ENCODE measurements at places on chromosomes 2 and 18. TPM values are rescaled to one million over a fixed set of nuclear protein-coding genes. Genes with fewer than 3 reads are reported as not detected.

DNA sequence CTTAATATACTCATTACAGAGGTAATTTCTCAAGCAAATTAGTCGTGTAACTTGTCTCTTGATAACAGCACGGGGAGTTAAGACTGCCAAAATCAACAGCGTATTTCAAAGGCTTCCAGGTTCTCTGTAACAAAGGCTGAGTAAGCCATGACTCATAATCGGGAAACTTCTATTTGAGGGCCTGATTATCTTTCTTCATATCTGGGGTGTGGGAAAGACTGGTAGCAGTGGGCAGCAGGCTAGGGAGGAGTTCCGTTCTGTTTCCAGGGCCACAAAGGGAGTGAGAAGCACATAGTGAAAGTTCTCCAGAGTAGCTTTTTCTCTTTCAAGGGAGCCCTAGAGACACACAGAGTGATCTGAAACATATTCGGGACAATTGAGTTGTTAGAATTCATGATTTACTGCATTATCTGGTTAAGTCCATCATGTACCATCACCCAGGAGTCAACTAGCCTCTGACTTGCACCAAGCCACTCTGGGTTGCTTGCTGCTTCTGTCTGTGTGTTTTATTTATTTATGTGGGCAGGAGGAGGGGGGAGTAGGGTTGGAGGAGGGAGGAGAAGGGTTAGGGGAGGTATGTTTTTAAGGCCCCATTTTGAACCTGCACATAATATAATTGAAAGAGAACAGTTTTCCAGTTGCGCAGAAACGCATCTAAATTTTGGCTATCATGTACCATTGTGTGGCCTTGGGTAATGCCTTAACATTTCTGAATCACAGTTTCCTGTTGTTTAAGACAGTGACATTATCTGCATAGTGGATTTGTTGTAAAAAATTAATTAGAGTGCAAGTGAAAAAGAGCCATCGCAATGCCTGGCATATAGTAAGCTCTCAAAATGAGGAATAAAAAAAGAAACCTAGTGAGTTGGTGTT lies 80.5 kb upstream of the ITPRID2 start:
- peak; percentile 93 for DNase-seq

GRCh38 chr2:64420677-64421076 lies 33.3 kb upstream of the LGALSL start:
- DNase-seq, result no peak

DNA sequence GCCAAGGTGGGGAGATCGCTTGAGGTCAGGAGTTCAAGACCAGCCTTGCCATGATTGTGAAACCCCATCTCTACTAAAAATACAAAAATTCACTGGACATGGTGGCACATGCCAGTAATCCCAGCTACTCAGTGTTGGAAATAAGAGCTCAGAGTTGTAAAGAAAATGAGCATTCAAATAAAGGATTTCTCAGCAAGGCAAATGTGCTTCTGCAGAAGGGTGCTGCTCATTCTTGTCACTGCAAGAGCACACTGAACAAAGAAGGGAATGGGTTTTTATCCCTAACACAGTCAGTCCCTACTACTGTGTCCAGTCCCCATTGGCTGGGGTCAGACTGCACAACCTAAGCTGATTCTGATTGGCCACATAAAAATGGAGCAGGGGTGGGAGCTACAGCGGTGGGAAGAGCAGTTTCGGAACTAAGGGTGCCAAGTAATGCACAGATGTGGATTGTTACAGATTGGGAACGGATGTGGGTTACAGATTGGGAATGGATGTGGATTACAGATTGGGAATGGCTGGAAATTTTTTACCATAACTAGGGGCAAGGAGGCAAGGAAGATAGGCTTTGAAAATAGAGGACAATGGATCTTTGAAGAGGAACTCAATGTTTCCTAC lies 31.1 kb upstream of the TRAPPC8 start:
- DNase-seq, result no peak

- peak; percentile 73 for DNase-seq
Observed at GRCh38 chr2:99850084-99850710, 292.2 kb downstream of the AFF3 start.

GRCh38 chr2:109428281-109428680 lies 185.5 kb downstream of the SEPTIN10 start:
- DNase-seq, result no peak

DNA sequence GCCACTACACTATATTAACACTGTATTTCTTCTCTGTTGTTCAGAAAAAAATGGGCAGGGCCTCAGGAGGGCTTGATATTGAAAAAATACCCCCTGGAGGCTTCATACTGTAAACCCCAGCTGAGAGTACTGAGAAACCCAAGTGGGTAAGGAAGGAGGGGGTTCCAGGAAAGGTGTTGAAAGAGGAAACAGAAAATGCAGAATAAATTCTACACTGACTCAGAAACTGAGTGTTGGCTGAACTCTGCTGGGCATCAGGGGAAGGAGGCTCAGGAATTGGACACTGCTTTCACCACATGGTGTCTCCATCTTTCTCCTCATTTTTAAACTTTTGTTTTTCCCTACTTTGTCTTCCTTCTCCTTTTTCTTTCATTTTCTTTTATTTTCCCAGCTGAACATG lies 253.7 kb downstream of the DYM start:
- DNase-seq, result peak; percentile 17

GRCh38 chr2:118056165-118056534 lies 32.1 kb upstream of the INSIG2 start:
- DNase-seq, result no peak

DNA sequence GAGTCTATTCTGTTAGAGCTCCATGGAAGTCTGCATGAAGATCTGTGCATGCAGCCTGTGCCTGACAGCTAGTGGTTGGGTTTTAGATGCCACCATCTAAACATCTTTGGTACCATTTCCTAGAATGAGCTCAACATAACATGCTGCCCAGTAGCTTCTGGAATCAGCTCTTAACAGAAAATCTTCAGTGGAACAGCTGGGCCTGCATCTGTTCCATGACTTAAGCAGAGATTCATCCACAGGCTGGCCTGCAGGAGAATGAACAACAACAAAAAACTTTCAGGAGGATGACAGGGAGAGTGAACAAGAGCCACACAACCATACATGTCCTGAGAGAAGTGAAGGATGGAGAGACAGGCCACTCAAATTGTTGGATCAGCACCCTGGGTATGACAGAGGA lies 316.6 kb downstream of the RDH14 start:
- peak; percentile 5 for DNase-seq

DNA sequence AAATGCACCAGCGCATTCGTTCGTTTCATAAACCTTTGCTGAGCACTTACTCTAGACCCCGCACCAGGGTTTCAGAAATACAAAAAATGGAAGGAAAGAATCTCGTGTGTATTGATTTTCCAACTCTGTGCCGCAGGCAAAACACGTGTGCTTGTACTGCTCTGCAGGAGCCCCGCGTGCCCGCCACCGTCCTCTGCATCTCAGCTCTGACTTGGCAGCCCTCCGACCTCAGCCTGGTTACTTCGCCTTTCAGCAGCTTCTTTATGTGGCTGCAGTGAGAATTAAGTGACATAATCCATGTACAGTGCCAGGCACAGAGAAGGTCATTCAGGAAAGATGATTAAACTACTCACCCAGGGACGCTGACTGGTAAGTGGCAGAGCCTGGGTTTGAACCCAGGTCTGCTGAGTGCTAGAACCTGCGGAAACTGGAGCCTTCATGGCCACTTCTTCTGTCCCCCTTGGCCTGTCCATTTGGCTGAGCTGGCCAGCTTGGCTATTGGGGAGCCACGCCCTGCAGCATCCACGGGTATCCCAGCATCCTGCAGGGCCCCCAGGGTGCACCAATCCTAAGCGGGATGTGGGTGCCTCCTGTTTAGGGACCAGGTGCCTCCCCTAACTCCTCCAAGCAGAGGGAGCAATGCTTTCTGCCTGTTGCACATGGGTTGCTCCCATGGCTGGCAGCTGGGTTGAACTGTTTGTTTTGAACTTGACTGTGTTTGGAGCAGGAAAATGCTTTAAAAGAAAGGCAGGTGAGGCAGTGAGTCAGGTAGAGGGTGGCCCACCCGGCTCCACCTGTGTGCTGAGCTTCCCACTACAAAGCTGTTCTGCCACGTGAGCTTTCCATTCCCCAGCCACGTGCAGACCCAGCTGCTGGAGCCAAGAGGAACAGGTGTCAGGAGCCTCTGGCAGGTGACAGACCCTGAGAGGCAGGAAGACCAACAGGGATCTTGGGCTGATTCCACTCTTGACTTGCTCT lies 34.3 kb downstream of the INHBB start:
- no peak for DNase-seq

DNA sequence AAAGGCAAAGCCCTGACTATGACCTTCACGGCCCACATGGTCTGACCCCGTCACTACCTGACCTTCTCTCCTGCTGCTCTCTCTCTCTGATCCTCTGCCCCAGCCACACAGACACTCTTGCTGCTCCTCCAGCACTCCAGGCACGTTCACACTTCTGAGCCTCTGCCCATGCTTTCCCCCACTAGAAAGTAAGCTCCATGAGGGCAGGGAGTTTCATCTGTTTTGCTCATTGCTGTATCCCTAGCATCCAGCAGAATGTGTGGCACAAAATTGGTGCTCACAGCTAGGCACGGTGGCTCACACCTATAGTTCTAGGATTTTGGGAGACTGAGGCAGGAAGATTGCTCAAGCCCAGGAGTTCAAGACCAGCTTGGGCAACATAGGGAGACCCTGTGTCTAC lies 52.5 kb upstream of the STPG4 start:
- DNase-seq, result no peak

DNA sequence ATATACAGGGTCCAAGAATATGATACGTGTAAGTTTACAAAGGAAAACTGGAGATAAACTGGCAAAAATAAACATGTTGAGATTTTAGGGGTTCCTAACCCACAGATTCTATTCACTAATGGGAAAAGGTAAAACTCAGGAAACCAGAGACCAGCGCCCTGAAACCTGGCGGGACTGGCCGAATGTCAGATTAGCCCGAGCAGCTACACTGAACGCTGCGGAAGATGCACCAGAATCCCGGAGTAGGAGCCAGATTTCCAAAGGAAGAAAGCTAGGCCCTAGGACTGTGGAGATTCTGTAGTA lies 679 bp upstream of the WDR75 start:
- DNase-seq, result no peak

- no peak for DNase-seq
Observed at GRCh38 chr2:42796427-42797248, 4.3 kb upstream of the HAAO start.

DNA sequence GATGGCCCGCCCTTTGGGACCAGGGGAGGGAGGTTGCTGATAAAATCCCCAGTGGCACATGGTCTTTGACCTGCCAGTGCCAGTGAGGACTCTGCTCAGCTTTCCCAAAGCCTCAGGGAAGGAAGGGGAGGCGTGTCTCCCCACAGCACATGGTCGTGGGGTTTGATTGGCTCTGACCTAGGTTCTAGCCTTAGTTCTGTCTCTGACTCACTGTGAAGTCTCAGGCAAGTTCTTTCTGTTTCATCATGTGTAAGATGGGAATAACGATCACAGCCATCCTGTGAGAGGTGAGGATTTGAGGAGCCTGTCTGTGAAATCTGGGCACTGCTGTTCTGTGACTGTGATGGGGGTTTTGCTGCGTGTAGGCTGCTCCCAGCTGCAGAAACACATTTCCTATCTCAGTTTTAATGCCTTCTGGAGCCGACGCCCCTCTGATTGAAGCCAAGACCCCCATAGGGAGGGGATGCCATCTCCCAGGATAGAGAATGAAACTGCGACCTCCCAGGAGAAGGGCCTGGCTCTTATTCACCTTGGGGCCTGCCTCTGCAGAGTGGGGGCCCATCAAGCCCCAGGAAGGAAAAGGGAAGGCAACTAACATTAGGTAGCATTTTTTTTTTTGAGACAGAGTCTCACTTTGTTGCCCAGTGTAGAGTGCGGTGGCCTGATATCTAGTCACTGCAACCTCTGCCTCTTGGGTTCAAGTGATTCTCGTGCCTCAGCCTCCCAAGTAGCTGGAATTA lies 84.0 kb downstream of the DDX1 start:
- no peak for DNase-seq

The ST8SIA5 gene
- 0.03 TPM for polyA plus RNA-seq

The HTR2B gene
- polyA plus RNA-seq, result 0.23 TPM

The GGCX gene
- polyA plus RNA-seq, result 37.0 TPM

The C2orf76 gene
- polyA plus RNA-seq, result 12.6 TPM

The SLC66A3 gene
- 27.0 TPM for polyA plus RNA-seq

The STEAP3 gene
- 43.9 TPM for polyA plus RNA-seq

The SERPINB11 gene
- 0.12 TPM for polyA plus RNA-seq
